Lung (tissue), 17 donors: ENCODE measurements at places on chromosomes 3 and 15. TPM values are rescaled to one million over a fixed set of nuclear protein-coding genes. Genes with fewer than 3 reads are reported as not detected.

GOLGA8S gene
- polyA plus RNA-seq: 0.05 TPM

MAGEF1 gene
- 36.1 TPM for polyA plus RNA-seq

SCAP gene
- 44.1 TPM for polyA plus RNA-seq

SI gene
- polyA plus RNA-seq: 0.02 TPM

MRPS25 gene
- polyA plus RNA-seq: 48.8 TPM

SMAD6 gene
- polyA plus RNA-seq: 24.2 TPM

MORC1 gene
- not detected for polyA plus RNA-seq

PML gene
- polyA plus RNA-seq: 33.9 TPM

ACKR2 gene
- 1.5 TPM for polyA plus RNA-seq

CELSR3 gene
- polyA plus RNA-seq: 0.71 TPM

FANCD2 gene
- 2.9 TPM for polyA plus RNA-seq

RPL39L gene
- polyA plus RNA-seq: 9.4 TPM

PARP15 gene
- polyA plus RNA-seq: 2.4 TPM

SLC2A2 gene
- polyA plus RNA-seq: not detected

COL7A1 gene
- polyA plus RNA-seq: 4.3 TPM

TMEM45A gene
- 7.8 TPM for polyA plus RNA-seq

GRAMD1C gene
- polyA plus RNA-seq: 10.1 TPM

GUCA1C gene
- polyA plus RNA-seq: not detected

SLC28A1 gene
- polyA plus RNA-seq: not detected

NDUFB4 gene
- polyA plus RNA-seq: 119 TPM

DISP2 gene
- polyA plus RNA-seq: 2.5 TPM

IL17RD gene
- 0.22 TPM for polyA plus RNA-seq

SH2D7 gene
- 0.04 TPM for polyA plus RNA-seq
